ENCODE measurements at places on chromosomes 5 and 9.

GRCh38 chr5:161305601-161306000, 240.9 kb downstream of the GABRB2 start:
- no peak for DNase-seq

DNA sequence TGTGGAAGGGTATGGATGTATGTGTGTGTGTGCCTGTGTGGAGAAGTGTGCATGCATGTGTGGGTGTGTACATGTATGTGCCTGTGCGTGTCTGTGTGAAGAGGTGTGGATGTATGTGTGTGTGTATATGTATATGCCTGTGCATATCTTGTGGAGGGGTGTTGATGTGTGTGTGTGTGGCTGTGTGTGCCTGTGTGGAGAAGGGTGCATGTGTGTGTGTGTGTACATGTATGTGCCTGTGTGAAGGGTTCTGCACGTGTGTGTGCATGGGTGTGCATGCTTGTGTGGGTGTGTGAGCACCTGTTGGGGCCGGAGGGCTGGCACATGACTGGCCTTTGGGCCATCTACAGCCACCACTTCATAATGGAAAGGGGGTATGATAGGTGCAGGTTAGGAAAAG, 291.4 kb downstream of the IRX2 start:
- no peak for DNase-seq

GRCh38 chr9:116605060-116605459, 82.0 kb upstream of the TRIM32 start:
- no peak for DNase-seq

DNA sequence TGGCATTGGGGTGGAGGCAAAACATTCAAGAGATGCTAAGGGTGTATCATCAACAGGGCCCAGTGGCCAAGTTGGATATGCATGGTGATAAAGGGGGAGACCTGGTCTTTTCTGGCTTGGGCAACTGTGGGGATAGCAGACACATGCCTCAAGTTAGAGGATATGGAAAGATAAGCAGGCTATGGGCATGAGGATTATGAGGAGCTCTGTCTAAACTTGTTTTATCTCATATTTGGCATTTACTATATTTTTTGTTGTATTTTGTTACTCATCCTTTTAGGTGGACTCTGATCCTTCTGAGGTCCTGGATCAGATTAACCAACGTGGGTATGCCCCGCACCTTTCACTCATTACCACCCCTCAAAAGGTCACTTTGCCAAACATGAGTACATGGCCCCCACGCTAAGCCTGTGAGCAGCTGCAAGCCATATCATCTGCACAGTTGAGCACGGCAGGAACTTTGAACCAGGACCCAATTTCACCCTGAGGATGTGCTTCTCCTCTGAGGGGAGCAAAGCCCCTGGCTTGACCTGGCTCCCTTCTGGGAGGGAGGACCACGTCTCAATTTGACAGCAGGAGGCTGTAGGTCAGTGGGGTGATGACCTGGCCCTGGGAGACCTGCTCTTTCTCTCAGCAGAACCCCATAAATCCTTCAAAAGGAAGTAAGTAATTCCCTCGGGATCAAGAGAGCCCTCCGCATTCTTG, 71.1 kb upstream of the CD180 start:
- DNase-seq, result no peak

DNA sequence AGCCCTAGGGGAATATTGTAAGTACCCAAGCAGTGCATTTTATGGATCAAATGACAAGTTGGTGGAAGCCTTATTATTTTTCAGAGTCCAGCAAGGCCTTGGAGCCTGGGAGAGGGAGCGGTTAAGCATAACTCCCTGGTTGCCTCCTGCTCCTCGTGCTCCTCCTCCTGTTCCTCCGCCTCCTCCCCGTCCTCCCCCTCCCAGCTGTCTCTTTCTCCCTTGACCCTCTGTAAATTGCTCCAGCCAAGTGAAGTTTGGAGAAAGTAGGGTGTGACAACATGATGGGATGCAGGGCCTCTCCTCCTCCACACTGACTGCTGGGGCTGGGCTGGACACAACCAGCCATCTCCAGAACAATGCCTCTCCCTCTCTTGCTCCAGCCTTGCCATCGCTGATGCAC, 586.9 kb downstream of the CCDC171 start:
- no peak for DNase-seq

- peak; percentile 50 for DNase-seq
These were observed 10.7 kb upstream of the CERCAM start for GRCh38 chr9:128409978-128410377.

- no peak for DNase-seq
These were observed 247.5 kb downstream of the NSG2 start for GRCh38 chr5:174293006-174293405.
